ENCODE measurements at places on chromosomes 13 and 19.

- DNase-seq = no peak
These were observed 120.6 kb upstream of the WASF3 start for GRCh38 chr13:26436914-26437313.

- DNase-seq = no peak
These were observed 305.8 kb downstream of the MTUS2 start for GRCh38 chr13:29125934-29126424.

- no peak for DNase-seq
These were observed 166.4 kb upstream of the SOX1 start for GRCh38 chr13:111900390-111901131.

- no peak for DNase-seq
These were observed at the start of gene KLC3 for GRCh38 chr19:45340232-45340898. Gene KLC3, plus strand, starts transcription at chr19:45340750. Its CDS starts 4,792 bp downstream, at chr19:45345542.

- DNase-seq = no peak
These were observed 6.2 kb downstream of the PPP1R15A start for GRCh38 chr19:48878196-48879024.
